Hematopoietic multipotent progenitor cell treated with erythropoietin and hydrocortisone succinate and interleukin-3 and kit ligand, for 6 days (in vitro differentiated cells): ENCODE measurements at places on chromosomes 2 and 18.

DNA sequence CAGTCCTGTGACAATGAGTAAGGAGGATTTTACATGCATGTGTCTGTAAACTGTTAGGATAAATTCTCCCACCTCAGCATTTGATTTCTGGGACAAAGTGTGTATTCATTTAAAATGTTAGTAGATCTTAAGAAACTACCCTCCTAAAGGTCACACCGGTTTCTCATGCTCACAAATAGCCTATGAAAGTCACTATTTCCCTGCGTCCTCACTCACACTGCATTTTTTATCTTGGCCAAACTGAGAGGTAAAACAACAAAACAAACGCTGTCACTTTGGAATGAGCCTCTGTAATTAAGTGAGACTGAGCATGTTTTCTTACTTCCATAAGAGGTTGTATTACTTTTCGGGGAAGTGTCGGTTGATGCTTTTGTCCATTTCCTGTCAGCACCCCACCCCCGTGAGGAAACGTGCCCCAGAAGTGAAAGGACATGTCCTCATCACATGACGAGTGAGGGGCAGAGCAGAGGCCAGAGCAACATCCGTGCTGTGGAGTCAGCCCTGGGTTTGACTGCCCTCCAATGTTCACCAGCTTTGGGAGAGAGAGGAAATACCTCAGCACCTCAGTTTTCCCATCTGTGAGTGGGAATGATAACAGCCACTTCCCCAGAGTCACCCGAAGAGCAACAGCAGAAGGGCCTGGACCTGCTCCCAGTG lies 3.1 kb downstream of the GYPC start:
- peak; percentile 85 for DNase-seq

- no peak for DNase-seq
Observed at GRCh38 chr2:135948642-135949355, 36.6 kb downstream of the DARS1 start.

DNA sequence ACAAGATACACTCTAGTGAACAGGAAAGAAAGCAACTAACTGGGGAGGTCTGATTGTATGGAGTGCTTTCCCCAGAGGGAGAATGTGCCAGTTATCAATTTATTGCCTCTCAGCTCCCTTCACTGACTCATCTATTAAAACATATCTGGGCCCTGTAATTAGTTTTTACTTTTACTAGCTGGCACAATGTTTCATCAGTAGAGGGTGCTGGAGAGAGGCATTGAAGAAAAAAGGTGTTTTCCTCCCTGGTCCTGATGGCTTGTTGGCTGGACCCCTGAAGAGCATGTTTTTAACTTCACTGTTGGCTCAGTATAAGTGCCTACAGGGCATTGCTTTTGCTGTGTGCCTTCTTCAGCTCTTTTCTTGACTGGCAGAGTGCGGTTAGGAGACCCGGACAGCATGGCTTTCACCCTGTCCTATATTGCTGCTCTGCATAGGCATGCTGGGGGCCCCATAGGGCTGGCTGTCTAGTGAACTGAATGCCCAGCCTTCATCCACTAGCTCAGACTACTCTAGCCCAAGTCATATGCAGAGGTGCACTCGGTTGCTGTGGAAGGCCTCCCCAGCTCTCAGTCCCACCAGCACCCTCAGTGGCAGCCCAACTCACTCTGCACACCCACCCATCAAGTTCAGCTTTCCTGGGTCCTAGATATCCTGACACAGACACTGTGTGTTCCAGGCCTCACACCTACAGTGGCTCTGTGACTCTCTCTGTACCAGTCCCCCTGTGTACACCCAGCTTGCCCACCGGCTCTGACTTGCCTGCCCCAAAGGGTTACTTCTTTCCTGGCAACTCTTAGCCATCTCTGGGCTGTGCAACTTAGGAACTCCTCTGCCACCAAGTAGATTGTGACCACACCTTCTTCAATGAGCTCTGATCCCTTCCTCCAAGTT lies 62.3 kb upstream of the ACYP2 start:
- peak; percentile 62 for DNase-seq

- peak; percentile 26 for DNase-seq
Observed at GRCh38 chr2:111134055-111134454, 13.3 kb downstream of the BCL2L11 start.

DNA sequence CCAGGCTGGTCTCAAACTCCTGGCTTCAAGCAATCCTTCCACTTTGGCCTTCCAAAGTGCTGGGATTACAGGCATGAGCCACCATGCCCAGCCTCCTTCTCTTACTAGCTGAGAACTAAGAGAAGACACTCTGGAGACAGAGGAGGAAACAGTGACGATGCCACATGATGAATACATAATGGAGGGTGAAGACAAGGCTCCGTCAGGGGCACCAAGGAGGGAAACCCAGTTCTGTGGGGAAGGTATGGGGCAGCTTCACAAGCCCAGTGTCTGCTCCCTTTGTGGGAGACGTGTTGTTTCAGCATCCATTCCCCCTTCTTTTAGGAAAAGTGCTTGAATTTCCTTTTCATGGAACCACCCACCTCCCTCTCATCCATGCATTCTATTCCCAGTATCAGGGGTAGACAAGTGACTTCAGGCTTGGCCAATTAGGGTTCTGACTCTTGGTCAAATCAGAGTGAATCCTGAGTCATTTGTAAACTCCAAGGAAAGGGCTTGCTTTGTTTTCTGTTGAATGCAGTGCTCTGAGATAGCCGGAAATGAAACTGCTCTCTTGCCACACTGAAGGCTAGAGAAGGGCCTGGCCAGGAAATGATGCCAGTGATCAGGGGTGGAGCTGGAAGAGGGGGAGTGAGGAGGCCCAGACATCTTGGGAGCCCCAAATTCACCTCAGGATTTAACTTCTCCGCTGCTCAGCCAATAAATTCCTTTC lies 23.7 kb downstream of the TMEM127 start:
- peak; percentile 77 for DNase-seq

DNA sequence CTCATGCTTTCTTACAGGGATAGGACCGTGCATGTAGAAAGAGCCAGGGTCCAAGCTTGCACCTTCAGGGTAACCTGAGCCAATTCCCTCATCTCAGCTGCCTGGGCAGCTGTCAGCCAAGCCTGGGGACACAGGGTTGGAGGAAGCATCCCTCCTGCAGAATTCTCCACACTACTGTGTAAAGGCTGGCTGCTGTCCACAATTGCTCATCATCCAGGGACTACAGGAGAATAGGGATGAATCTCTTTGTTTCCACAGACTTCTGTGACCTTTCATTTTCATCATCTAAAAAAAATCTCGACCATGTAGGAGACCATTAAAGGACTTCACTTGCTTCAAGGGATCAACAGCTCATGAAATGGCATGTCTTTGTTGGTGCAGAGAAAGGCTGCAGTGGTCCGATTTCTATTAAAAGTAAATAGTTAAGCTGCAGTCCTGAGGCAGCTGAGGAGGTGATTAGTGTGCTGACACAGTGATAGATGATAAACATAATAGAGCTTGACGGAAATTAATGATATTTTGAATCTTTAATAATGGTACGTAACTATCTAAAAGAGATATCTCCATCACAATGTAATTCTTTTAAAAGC lies 74.4 kb upstream of the COPS8 start:
- DNase-seq = no peak

DNA sequence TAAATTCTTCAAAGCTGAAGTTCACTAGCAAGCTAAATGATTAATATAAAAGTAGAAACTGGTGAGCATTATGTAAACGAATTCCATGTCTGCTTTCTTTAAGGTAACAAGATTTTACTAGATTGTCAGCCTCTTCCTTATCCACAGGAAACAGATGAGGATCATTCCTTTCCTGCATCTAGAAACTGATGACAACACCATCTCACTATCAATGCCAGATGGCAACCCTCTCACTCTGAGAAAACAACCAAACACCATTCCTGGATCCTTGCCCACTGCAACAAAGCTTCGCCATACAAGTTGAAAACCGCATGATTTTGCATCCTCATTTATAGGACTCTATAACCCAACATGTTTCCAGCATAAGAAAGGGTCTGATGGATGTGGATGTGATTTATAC lies 122.9 kb downstream of the ZNF521 start:
- peak; percentile 98 for DNase-seq

GRCh38 chr2:197273485-197273884 lies 37.1 kb downstream of the ANKRD44 start:
- DNase-seq = no peak

GRCh38 chr2:196486146-196486545 lies 153.4 kb upstream of the CCDC150 start:
- no peak for DNase-seq

- DNase-seq = no peak
Observed at GRCh38 chr18:51890762-51891161, 449.2 kb upstream of the DCC start.

DNA sequence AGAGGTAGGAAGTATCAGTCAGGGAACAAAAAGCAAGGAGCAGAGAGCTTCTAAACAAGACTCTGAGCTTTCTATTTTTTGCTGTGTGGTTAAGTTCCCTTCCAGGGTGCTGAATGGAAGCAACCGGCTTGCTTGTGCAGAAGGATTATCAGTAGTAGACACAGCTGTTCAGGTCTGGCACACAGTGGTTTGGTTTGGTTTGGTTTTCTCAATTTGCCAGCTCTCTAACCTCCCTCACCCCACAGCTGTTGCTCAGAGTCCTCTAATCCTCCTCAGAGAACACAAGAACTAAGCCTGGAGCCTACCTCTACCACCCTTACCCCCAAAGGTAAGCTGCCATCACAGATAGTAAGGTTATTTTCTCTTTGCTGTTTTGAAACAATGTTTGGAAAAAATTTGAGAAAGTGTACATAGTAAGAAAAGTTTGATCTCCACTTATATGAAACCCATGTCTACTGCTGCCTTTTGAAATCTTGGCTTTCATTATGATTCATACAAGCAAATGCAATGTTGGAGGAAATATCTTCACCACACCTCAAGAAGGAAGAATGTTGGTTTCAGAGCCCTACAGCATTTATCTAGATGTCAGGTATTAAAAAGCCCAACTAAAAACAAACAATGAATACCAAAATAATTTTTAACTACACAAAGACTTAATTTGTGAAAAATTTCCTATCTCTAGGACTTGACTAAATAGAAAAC lies 255.3 kb downstream of the NR4A2 start:
- no peak for DNase-seq

GRCh38 chr2:196502386-196502785 lies 137.1 kb upstream of the CCDC150 start:
- no peak for DNase-seq

DNA sequence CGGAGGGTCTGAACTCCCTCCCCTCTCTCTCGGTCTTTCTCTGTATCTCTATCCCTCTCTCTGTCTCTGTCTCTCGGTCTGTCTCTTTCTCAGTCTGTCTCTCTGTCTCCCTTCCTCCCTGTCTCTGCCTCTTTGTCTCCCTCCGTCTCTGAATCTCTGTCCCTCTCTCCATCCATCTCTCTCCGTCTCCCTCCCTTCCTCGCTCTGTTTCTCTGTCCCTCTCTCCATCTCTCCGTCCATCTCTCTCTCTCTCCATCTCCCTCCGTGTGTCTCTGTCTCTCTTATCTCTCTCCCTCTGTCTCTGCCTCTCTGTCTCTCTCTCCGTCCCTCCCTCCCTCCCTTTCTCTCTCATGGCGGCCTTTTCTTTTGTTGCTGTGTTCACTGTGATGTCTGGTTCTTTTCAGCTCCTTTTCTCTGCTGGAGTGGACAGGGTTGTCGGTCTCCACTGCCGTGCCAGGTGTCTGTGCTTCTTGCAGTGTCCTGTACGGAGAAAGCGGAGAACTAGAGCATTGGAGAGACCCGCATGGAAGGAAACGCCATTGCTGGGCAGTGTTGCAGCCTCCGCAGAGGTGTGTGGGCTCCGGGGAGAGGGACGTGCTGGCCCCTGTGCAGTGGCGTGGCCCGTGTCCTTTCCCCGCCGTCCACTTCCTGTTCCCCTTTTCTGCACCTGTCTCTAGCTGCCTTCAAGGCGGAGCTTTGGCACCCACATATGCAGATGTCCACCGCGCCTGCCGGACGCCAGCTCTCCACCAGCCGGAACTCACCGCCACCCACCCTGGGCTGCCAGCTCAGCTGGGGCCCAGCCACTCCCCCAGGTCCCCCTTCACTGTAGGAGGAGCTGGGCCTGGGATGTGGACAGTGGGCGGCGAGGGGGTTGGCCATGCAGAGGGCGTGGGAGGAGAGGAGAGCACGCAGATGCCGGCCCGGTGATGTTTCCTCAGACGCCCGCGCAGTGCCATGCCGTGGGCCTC lies 113.1 kb downstream of the NFATC1 start:
- DNase-seq = peak; percentile 72

DNA sequence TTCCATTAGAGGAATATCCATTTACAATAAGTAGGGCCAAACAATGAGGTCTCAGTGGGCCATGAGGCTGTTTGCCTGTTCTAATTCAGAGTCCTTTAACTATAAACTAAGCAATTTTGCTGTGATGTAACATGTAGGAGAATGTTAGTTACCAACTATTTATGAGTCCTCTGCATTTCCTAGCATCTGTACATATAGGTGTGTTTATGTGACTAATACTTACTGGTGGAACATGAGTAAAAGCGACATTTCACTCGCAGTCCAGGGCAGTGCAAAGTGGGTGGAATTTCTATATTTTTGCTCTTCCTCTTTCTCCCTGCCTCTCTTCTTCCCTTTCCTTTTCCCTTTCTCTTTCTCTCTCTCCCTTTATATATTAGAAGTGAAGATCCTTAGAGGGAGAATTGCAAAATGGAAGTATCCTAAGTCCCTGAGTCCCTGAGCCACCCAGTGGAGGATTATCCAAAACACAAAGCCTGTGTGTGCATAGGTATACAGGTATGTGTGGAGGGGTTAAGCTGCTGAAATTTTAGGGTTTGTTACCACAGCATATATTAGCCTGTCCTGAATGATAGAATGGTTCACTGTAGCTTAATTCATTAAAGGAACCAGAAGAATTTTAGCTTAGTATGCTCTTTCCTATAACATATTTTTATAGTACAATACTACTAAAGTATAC lies 487.0 kb upstream of the FANCL start:
- DNase-seq = no peak

- no peak for DNase-seq
Observed at GRCh38 chr2:227219312-227220105, 55.1 kb downstream of the COL4A3 start.

DNA sequence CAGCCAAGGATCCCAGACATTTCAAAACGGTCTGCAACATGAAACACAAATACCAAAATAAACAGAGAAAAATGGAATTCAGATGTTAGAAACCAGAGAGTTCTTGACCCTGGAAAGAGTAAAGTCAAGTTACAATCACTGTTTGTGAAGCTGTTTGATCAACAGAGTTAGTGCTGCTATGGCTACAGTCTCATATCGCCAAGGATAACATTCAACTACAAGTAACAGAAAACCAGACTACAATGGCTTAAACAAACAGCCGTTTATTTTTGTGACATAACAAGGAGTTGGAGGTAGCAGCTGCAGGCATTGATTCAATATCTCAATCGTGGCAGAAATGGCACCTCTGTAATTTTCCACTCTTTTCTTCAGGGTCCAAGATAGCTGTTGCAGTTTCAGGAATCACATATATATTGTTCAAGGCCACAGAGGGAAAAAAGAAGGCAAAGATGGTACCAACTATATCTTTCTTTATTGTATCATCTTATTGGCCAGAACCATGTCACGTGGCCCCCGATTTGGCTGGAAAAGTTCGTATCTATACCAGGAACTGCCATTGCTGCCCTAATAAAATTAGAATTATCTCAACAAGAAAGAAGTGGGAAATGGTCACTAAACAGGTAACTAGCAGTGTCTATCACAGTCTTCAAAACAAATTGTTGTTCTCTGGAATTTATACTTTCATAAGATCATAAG lies 17.7 kb upstream of the HNRNPLL start:
- DNase-seq = no peak

- DNase-seq = peak; percentile 61
Observed at GRCh38 chr18:8601277-8602032, 7.8 kb upstream of the RAB12 start.
